Spinal cord (tissue), 10 donors: ENCODE measurements at places on chromosomes 12 and 14. TPM values are rescaled to one million over a fixed set of nuclear protein-coding genes. Genes with fewer than 3 reads are reported as not detected.
A peak's percentile ranks its signal among the peaks of the same experiment; 100 is the strongest.

DNA sequence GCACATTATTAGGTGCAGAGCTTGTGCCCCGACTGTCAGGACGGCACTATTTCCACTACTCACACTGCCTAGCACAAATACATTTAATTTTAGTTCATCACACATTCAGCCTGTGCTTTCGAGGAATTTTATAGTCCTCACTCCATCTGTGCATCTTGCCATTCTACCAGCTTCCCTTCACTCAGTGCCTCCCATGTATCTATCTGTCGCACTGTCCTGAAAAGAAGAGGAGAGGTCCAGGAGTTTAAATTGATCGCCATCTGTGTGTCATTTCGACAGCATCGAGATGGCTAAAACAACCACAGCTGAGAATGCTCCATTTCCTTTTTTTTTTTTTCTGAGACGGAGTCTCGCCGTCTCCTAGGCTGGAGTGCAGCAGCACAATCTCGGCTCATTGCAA, 97.6 kb upstream of the FOXN3 start:
- DNase-seq, result peak; percentile 59

DNA sequence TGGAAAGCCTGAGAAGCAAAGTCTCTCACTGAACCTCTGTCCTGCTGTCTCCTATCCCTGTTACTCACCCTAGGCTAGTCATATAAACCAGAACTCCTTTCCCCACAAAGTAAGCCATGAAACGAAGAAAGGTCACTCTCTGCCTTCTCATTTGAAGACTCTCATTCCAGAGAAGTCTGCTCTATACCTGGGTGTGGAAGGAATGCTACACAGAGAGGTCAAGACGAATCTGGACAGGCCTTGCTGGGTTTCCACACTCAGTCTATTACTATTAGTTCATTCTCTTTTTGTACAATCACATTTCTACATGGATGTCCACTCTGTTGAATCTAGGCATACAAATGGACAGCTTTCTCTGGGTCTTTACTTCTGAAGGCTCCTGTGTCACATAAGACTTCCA, 2.4 kb upstream of the AEBP2 start:
- DNase-seq, result no peak

RNASE7 gene
- not detected for total RNA-seq

DNA sequence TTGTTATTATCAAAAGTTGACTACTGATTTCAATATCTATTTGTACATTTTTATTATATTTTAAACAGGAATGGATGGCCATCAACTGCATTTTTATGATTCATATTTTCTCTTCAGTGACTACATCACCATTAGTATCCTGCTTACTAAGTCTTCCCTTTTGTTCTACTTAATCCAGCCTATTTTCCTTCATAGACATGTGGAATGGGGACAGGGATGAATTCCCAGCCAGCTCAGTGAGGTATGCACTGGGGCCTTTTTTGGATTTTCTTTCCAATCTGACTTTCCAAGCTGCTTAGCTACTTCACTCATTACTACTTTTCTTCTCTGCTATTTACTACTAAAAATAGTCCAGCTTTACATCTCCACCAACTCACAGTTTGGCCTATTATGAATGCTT, 38.4 kb downstream of the AKAP6 start:
- no peak for DNase-seq

ANKRD33 gene
- total RNA-seq, result 0.17 TPM

SETD1B gene
- total RNA-seq, result 5.8 TPM

KRT5 gene
- 0.99 TPM for total RNA-seq

- DNase-seq, result no peak
These were observed at the start of gene RILPL1 for GRCh38 chr12:123533672-123534643. Gene RILPL1 (minus strand): TSS chr12:123533719. CDS start chr12:123533482, 237 bp downstream.

GRCh38 chr12:67720351-67720856, 71.9 kb downstream of the DYRK2 start:
- no peak for DNase-seq

GRCh38 chr12:14769466-14769968, 33.8 kb downstream of the WBP11 start:
- no peak for DNase-seq
